ENCODE measurements at places on chromosomes 4 and X.

GRCh38 chr4:168551945-168552695 lies 55.3 kb downstream of the PALLD start:
- no peak for DNase-seq

DNA sequence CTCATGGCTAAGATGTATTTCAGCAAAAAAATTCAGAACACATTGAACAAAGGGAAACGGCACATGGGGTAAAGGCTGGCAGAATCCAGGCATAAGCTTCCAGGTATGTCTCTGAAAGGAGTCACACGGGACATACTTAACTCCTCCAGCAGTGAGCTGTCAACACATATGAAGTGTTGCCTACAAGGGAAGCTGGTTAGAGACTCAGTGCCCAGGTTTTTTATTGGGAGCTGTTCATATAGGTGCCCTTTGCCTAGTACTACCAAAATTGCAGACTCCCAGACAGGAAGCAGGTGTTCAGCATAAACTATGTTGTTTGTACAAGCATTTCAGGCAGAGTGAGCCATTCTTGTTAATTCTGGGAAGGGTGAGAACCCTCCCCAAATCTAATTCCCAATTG lies 77.4 kb upstream of the PUDP start:
- DNase-seq: peak; percentile 72

DNA sequence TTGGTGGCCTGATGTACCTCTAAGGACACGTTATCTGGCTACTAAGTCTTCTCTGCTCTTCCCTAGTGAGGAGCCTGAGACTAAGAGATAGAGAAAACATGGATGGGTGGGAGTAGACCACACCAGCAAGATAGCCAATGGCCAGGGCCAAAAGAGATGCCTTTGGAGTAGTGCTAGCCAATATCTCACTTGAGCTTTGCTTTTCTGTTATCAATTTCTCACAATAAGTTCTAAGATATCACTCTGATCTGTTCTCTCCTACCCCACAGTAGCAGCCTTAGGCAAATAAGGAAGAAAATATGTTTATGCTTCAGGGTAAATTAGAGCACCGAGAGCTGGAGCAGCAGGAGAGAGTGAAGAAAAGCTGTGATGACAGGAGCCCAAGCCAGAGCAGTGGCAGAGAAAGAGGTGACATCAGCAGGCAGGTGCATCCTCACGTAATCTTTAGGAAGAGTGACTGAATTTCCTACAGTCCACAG lies 343.9 kb upstream of the NOCT start:
- DNase-seq: no peak

GRCh38 chr4:178185517-178185916 lies 743.3 kb upstream of the AGA start:
- no peak for DNase-seq

DNA sequence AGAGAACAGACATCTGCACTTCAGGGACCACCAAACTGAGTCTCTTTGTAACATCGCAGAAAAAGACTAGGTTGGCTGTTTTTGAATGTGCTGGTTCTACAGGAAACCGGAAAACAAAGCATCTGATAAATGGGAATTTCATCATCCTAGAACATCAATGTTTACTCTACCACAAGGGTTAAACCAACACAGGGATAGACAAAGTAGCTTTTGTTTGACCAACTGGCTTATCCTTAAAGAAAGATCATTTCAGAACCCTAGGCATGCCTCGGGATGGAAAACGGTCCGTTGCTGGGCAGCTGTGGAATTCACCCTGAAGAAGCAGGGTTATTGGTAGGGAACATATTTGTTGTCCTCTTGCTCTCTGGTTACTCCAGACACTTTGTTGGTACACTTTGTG lies 2355.5 kb upstream of the AGA start:
- DNase-seq: no peak

- DNase-seq: no peak
These were observed 8.3 kb downstream of the BMP3 start for GRCh38 chr4:81038636-81039350.

DNA sequence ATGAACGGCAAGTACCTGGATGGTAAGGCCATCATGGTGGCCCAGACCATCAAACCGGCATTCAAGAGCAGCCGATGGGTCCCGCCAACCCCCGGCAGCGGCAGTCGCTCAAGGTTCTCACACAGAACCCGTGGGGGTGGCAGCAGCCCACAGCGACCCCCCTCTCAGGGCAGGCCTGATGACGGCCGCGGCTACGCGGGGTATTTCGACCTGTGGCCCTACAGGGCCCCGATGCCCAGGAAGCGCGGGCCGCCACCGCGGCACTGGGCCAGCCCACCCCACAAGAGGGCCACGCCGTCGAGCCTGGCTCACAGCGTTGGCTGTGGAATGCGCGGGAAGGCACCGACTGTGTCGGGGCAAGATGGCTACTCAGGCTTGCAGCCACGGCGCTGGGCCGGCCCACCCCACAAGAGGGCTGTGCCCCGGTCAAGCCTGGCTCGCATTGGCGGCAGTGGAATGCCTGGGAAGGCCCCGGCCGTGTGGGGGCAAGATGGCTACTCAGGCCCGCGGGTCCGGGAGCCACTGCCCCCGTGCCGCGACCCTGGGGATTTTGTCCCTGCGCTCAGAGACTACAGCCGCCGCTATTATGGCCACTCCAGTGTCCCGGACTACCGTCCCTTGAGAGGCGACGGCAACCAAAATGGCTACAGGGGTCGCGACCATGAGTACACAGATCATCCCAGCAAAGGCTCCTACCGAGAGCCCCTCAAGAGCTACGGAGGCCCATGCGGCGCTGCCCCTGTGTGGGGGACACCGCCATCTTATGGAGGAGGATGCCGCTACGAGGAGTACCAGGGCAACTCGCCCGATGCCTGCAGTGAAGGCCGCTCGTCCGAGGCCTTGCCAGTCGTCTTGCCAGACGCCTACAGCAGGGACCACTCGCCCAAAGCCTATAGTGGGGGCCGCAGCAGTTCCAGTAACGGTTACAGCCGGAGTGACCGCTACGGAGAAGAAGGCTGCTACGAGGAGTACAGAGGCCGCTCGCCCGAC lies 731 bp downstream of the RBMXL3 start:
- no peak for DNase-seq

DNA sequence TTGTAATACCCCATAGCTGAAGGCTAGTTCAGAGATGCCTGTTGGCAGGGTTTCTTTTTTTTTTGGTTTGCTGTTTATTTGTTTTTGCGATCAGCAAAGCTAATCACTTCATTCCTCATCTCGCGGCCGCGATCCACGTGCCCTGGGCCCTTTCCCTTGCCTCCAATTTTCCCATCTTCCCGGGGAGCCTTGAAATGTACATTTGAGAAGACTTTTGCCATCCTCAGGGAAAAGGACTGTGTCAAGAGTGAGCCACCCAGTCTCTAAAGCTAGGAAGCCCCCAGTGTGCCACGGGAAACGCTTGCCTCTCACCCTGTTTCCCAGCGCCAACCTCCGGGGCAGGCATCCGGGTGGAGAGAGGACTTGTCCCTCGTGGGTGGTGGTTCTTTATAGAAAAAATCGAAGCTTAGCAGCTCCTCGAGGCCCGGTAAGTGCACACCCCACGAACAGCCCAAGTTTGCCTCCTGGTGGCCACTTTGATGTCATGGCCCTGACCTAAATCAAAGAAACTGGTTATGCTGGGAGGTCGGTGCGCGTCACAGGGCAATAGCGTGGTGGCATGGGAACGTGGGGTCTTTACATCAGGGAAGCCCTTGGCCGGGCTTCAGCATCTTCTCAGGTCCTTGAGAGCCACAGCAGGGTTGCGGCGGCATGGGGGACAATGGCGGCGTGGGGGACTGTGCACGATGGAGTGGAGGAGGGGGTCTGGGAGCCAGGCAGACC lies 42.0 kb downstream of the MAP7D3 start:
- DNase-seq: no peak

- no peak for DNase-seq
These were observed 3.1 kb downstream of the PI4K2B start for GRCh38 chr4:25236971-25237370.

DNA sequence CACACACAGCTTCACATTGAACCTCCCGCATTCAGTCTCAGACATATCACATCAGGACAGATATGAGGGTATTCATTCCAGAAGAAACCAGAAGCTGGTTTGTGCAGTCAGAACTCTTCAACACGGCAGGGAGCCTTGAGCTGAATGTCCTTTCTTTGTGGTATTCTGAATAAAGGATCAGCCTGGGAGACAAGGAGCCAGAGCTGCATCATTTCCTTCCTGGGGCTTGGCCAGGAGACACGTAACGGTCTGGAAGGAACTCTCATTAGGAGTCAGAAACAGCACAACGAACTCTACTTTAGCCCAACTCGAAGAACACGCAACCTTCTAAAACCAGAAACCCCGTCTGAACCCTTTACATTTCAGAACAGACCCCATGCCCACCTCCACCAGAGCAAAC lies 46.4 kb downstream of the KDR start:
- no peak for DNase-seq

DNA sequence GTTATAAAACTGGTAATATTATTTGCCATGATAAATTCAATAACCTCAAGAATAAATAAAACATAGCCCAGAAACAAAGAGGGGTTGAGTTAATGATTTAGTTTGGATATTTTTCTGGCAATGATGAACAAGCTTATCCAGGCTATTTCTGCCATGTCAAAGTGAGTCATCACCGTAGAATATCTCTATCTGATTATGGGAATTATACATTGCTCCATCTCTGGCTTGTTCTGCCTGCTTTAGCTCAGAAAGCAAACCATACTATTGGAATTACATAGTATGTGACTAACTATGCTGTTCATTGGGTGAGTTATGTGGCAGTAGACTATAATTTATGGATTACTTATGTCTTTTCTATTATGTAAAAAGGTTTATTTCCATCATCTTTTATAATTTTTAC lies 680.1 kb upstream of the AADAT start:
- DNase-seq: no peak

DNA sequence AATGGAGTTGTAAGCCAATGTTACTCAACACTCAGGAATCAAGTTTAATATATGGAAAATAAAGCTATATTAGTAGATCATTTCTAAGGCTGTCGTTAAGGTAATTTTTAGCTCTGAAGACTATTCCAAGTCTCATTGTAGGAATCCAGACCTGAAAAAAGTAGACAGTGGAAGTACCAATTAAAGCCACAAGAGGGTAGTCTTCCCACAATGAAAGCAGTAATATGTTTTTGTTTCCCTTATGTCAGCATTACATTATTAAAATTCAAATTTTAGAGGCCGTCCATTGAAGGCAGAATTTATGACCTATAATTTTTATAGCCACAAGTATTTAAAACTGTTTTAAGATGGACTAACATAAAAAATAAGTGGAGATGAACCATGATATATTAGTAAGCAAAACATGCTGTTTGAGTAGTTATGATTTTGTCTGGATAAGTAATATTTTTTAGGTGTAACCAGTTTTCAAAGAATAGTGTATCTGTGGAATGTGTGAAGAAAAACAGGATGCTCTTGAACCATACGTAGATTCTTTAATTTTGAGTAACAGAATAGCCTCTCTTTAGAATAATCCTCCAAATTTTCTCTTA lies 372.6 kb upstream of the TECRL start:
- DNase-seq: no peak

- DNase-seq: no peak
These were observed 562.4 kb downstream of the TLL1 start for GRCh38 chr4:166435449-166435848.

- no peak for DNase-seq
These were observed 20.2 kb upstream of the CHRNA9 start for GRCh38 chr4:40314951-40315350.

DNA sequence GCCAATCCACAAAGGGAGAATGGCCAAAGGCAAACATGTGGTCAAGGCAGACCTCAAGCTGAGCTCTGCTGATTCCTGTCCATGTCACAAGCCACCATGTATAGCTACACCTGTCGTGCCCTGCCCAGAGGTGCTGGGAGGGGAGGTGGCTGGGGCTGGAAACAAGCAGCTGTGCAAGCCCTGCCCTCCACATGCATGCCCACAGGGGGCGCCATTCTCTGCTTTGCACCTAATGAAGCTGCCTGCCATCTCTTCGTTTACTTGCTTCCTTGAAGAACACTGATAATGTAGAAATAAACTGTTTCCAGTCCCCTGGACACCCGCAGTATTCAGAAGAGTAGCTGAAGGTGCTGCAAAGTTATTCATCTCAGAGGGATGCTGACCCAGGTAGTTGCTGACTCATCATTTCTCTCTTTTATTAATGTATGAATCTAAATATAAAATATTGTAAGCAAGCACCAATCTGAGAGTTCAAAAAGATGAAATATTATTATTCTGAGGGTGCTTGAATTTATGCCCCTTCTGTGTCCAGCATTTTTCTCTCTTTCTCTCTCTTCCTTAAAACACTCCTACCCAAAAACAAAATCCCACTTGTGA lies 278.6 kb downstream of the ADGRA3 start:
- no peak for DNase-seq

DNA sequence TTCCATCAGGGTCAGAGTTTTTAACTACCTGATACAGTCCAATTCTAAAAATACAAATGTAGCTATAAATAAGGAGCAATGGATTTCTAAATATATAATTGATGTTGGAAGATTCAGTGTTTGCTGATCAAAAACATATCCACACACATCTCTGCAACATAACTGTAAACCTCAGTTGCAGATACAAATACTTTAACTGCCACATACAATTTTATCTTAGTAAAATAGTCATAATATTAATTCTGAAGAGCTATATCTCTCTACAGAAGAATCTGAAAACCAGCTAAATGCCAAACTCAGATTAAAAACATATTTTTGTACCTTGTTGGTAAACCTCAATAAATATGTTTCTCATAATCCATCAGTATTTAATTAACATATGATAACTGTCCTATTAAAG lies 674.3 kb upstream of the INTU start:
- DNase-seq: no peak

DNA sequence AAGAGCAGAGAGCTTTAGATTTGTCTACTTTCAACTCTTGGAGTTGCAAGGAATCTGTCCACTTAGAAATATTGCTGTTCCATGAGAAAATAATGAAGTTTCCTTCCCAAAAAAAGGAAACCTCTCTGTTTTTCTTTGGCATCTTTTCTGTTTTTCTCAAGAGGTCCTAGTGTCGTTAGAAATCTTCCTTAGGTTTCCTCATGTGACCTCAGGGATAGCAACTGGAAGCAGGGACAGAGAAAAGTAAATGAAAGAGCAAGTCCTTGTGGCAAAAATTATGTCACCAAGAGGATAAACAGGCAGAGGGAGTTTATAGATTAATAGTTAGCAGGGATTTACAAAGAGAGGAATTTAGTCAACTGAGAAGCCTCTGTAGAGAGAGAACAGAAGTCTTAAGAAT lies 478.4 kb upstream of the ADGRL3 start:
- DNase-seq: no peak

DNA sequence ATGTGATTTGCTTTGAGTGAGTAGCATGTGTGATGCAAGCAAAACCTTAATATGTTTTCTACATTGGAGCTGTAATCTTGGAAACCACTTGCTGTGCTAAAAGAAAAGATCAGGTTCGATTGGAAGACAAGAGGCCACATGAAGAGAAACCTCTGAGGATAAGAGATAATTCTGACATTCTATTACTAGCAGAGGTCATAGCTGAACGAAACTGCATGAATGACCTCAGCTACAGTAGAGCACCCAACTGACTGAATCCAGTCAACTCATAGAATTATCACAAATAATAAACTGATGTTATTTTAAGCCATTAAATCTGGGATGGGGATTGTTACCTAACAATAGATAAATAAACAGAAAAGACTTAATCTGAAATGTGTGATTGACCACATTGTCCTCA lies 147.1 kb downstream of the CAMK2D start:
- no peak for DNase-seq
